Epithelial cell of esophagus (primary cell): ENCODE measurements at places on chromosomes 4 and X.

DNA sequence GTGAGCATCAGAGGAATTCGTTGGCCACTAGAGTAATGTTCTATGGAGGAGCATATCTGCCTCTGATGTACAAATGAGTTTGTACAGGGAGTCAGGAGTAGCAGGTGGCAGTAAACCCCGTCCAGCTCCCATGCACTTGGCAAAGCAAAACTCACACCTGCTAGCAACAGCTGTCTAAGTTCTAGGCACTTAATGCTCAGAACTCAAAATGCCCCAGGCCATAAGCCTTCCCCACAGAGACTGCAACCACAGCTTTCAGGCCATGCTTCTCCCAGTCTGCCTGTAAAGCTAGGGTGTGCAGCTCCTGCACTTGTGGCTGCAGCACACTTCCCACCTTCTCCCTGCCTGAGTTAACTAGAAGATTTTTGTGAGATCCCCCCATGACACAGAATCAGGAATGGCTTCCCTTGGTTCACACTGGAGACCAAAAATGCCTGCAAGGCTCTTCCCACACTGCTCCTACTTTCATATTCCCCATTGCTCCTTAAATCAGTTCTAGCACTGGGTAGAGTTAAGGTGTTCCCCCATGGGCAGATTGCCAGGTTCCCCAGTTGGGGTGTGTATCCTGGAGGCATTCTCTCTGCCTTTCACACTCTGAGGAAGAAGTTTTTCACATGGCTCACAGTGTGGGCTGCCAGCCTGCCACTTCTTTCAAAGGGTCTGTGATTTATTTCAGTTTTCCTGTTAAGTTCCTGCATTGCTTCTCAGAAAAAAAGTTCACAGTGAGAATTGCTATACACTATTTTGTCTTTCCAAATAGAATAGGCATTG is 189.9 kb downstream of the STPG2 start:
- DNase-seq, result no peak

DNA sequence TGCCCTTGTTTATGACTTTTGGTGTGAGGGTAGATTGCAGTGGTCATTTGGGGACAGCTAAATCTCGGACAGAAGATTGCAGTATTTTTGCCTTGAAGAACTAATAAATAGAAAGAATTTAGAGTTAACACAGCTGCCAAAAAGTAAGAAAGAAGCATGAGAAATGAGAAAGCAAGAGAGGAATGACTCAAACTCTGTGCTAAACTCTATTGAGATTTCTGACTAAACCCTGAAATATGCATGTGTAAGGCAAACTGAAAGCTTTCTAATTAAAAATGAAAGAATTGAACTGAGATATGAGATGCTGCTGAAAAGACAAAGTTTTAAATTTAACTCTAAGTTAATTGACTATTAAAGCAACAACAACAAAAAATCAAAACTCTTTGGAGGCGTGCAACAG is 791.3 kb downstream of the RAB28 start:
- peak; percentile 8 for DNase-seq

- no peak for DNase-seq
Measured at GRCh38 chrX:33183361-33183760, 28.0 kb downstream of the DMD start.

DNA sequence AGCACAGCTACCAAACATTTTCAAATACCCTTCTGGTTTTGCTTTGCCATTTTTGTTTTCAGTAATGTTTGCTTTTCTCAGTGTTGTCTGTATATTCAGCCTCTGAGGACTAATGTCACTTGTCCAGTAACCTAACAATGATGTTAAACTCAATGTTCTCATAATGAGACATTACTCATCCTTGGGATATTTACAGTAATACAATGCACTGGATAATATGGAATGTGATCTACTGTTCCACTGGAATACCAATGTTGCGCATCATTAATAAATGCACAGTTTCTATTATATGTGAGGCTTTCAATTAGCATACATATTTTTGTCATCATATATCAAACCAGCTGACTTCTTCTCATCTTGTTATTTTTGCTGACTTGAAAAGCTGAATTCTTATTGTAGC is 259.1 kb downstream of the SH2D1A start:
- DNase-seq, result peak; percentile 27

DNA sequence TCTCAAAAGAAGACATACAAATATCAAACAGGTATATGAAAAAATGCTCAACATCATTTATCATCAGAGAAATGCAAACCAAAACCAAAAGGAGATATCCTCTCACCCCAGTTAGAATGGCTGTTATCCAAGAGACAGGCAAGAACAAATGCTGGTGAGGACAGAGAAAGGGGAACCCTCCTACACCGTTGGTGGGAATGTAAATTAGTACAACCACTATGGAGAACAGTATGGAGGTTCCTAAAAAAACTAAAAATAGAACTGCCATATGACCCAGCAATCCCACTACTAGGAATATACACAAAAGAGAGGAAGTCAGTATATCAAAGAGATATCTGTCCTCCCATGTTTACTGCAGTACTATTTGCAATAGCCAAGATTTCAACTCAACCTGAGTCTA is 83.5 kb downstream of the CDS1 start:
- no peak for DNase-seq

- DNase-seq, result no peak
Measured at GRCh38 chr4:99221980-99222379, 2.9 kb upstream of the ADH6 start.

- DNase-seq, result peak; percentile 90
Measured at GRCh38 chr4:101349801-101350064, 2.4 kb upstream of the PPP3CA start.

DNA sequence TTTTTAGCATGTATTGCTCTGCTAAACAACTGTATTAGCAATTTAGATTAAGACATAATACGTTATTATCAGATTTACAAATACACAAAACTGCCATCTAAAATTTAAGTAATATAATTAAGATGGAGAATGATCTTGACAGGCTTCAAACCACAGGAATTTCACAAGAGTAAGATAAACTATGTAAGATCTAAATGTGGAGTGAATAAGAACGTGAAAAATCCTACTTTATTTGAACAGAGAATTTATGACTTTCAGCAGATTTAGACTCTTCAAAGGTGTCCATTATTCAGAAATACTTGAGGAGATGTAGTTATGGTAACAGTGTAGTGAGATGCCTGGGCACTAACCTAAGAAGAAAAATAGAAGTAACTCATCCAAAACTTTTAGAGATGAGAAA is 73.2 kb downstream of the SLC4A4 start:
- no peak for DNase-seq

- DNase-seq, result no peak
Measured at GRCh38 chr4:2929469-2929868, 33.7 kb downstream of the NOP14 start.

GRCh38 chr4:150875367-150875766 is 139.7 kb downstream of the LRBA start:
- no peak for DNase-seq

DNA sequence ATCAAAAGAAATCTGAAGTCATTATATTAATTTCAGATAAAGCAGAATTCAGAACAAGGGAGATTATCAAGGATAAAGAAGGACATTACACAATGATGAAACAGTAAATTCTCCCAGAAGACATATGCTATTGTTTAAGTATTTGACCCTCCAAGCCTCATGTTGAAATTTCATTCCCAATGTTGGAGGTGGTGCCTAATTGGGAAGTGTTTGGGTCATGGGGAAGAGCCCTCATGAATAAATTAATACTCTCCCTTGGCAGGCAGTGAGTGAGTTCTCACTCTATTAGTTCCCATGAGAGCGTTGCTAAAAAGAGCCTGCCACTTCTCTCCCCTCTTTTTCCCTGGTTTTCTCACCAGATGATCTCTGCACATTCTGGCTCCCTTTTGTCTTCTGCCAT is 249.9 kb upstream of the GRIA3 start:
- DNase-seq, result no peak

DNA sequence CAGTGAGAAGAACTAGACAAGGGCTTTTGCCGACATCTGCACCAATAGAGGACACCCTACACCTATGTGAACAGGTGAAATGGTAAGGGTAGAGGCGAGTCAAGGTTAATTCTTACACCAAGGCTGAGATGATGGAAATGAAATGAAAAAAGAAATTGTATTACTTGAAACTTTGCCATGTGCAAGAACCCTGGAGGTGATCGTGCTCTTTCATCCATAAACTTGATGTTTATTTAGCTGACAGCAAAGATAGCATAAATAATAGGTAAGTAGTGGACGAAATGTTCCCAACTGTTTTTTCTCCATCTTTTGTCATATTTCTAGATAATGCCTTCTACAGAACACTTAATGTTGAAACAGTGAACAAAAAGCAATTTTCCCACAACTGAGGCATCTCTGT is 162.5 kb downstream of the BANK1 start:
- DNase-seq, result no peak

DNA sequence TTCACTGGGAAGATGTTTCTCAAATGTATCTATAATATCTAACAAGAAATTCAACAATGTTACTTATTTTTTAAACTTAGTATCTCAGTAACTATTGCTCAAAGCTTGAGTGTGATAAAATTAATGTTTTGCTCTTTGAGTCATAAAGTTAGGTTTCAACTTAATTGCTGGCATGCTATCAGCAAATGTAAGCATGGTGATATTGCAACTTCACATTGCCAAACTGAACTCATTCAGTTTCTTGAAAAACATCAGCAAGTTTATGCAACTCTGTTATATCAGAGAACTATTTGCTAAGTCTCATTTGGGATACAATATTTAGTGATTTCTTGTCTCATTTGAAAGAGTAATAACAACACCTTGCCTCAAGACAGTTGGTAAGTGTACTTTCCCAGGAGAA is 91.2 kb upstream of the KLF3 start:
- DNase-seq, result peak; percentile 30

GRCh38 chr4:140028676-140029517 is 125.1 kb downstream of the MAML3 start:
- no peak for DNase-seq

GRCh38 chrX:71438750-71439149 is 72.6 kb downstream of the TAF1 start:
- DNase-seq, result no peak

- no peak for DNase-seq
Measured at GRCh38 chrX:136193771-136194170, 46.4 kb downstream of the FHL1 start.

GRCh38 chr4:89904524-89904923 is 9.9 kb downstream of the MMRN1 start:
- no peak for DNase-seq

DNA sequence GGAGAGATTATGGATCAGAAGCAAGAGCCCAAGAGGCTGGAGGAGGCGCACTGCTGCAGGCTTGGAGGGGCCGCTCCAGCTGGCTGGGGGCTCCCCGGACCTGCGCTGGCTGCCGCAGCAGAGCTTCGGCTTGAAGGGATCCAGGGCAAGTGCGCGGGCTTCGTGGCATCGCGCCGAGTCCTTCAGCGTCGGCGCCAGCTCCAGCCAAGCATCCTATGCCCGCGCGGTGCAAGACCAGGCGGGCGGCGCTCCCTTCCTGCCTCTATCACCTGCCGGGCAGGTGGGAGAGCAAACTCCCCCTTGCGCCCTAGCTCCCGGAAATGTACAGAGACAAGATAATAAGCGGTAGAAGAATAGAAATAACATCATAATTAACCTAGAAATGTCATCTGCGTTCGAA is 10.5 kb upstream of the UCP1 start:
- DNase-seq, result no peak

GRCh38 chr4:64158648-64159326 is 250.5 kb downstream of the TECRL start:
- DNase-seq, result peak; percentile 76

DNA sequence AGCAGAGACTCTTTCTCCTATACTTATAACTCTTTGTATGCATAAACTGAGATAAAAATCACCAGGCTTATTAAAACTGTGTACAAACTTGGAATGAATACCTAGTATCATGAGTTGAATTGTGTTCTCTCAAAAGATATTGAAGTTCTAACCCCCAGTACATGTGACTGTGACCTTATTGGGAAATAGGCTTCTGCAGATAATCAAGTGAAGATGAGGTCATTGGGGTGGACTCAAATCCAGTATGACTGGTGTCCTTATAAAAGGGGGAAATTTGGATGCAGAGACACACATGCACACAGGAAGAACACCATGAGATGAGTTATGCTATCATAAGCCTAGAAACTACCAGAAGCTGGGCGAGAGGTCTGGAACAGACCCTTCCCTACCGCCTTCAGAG is 26.2 kb downstream of the ZNF827 start:
- DNase-seq, result no peak

GRCh38 chr4:156764145-156764544 is 207.5 kb downstream of the PDGFC start:
- peak; percentile 46 for DNase-seq

DNA sequence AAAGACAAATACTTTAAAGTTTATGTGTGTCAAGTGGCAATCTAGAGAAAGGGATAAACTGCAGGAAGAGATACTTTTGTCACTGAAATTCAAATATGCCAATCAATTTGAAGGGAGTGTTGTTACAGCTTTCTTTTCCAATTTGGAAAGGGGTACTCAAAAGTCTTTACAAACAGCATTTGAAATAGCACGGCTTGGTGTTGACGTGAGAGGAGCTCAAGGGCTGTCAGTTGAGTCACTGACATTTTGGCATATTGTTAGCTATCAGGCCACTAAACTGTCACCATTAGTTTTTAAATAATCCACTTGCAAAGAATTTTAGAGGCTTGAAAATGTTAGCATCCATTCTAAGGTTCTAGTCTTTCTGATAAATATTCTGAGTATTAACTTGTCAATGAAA is 698.4 kb downstream of the IL1RAPL1 start:
- no peak for DNase-seq

DNA sequence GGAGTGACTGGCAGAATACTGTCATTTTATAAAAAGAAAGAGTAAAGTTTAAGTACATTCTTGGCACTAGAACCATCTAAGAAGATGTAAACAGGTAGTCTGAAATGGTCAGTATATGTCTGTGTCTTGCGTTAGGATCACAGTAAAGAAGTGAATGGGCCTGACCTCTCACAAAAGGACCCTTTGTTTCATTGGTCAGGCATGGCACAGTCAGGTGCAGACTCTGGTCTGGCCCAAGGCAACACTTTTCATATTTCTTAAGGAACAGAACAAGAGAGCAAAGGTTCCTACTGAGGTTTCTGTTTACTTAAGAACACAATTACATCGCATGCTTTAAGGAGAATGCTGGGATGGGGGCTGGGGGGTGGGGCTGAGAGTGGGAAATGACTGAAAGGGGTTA is 48.1 kb downstream of the RPGR start:
- DNase-seq, result no peak

DNA sequence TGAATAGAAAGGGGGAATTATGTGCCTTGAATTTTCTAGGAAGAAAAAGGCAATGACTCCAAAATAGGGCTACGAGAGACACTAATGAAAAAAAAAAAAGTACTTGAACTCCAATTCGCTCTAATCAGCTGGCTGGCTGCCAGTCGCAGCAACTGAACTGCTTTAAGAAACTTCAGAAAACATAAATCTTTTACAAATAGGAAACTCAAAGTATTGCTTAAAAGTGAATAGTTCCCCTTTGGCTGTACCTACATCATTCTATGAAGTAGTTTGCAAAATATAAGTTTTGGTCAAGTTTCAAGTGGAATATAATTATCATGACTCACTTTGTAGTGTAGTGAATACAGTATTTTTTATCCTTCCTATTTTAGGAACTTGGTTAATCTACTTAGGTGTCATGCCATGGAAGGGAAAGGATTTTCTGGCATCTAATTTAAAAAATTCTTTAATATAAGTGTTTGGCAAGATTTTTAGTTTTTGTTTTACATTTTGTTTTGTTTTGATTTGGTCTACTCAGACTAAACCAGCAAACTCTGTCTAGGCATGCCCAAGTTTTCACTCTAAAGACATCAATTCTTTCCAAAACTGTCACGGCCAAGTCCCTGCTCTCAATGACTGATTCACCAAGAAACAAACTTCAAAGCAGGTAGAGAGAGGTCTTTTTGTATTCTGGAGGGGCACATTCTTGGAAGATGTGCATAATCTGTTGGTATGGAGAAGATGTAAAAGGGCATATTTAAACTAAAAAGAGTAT is 382.4 kb upstream of the GALNT7 start:
- peak; percentile 24 for DNase-seq
